ENCODE measurements at places on chromosomes 11 and 22.

DNA sequence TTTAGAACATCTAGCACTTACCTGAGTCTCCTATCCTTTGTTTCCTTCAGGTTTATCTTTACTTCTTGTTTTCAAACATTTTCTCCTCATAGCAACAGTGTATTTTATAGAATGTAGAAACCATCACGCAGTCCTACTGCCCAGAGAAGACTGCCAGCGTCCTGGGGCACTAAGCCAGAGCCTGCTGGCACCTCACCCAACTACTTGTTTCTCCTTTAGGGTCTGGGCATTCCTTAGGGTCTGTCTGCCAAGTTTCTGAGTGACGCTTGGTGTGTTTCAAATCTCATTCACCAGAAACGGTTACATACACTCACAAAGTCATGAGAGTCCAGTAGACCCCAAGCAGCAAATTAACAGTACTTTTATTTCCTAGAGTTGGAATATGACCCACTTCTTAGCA, 49.6 kb upstream of the SLC25A1 start:
- no peak for DNase-seq

DNA sequence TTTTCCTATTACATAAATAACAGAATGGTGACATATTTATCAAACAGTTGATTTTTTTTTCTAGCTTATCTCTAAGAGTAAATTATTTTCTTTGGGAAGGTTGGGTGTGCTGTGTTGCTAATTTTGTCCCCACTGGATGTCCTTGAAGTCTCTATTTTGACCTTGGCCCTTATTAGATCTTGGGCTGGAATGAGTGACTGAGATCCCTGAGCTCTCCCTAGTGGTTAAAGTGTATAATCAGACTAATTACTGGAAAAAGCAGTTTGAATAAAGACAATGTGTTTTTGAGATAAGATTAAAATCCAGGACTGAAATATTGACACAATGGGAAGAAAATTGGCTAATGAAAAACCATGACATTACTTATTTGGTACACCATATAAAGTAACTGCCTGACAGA, 56.1 kb downstream of the AASDHPPT start:
- DNase-seq, result peak; percentile 9

DNA sequence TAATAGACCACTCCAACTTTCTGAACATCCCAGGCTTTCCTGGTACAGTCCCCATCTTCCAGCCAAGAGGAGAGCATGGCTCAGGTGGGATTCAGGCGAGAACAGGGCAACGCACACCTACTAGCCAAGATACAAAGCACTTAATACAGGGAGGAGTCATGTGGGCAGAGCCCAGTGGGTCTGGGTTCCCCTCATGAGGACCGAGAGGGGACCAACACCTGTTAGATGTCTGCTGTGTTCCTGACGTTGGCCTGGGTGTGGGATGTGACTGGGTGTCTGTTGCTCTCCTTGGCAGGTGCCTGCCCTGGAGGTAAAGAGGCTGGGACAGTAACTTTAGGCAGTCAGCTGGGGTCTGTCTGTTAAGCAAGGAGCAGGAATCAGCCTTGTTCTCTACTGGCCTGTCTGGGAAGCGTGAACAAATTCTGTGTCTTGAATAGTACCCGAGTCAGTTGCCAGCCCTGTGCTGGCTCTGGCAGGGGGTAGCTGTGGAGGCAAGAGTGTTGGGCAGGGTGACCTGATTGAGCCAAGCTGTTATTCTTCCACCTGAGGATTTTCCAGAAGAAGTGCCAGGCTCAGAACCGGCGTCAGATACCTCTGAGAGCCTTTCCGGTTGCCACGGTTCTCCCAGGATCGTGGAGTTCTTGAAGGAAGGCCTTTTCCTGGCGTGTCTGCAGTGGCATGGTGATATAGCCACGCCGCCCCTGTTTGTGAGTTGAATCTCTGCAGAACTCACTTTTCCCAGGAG, 56.3 kb downstream of the BCR start:
- no peak for DNase-seq

DNA sequence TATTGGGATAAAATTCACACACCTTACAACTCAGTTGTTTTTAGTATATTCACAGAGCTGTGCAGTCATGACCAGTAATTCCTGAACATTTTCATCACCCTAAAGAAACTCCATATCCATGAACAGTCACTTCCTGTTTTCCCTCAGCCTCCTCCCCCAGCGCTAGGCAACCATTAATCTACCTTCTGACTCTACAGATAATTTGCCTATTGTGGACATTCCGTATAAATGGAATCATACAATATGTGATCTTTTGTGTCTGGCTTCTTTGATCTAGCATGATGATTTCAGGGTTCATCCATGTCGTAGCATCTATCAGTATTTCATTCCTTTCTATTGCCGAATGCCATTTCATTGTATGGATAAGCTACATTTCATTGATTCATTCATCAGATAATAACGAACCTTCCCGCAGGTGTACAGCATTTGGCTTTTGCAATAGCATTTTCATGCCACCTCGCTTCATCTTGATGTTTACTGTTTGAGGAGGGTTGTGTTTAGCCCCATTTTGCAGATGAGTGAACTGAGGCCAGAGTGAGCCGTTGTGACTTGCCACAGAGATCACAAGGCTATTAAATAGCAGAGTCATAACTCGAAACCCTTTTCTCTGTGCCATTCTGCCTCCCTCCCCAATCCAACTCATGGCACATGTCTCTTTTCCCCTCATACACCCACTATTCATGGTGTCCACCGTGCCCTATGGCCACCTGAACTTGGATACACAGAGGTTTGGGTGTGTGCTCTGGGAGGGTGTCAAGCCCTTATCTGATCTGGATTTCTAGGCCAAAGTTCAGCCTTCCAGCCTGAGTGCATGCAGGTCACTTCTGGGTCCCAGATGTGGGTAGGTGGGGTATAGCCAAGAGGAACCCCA, 11.1 kb upstream of the MYH9 start:
- no peak for DNase-seq

DNA sequence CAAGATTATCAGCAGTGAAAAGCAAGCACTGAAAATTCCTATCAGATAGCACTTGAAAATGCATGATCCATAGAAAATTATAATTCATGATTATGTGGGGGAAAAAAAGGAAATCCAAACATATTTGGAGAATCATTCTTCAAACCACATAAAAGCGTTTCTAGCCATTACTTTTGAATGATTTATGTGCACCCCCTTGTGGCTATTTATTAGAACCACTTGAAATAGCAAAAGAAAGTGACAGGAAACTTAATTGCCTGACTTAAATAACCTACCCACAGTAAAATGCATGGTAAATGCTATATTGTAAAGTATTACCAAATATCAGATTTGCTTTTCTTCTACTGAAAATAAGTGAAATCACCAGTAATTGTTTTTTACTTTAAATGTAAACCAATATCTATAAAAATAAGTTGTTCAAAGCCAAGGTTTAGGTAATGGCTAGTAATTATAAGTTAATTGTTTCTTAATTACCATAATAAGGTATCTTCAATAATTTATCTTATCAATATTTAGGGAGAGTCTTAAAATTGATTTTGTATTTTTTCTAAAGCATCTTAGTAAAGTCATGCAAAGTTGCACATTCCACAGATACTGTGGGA, 168.5 kb downstream of the ARHGAP42 start:
- peak; percentile 71 for DNase-seq

GRCh38 chr22:19962909-19963806, 21.5 kb upstream of the TXNRD2 start:
- no peak for DNase-seq

GRCh38 chr22:18156878-18157713, 7.1 kb downstream of the USP18 start:
- DNase-seq, result peak; percentile 70

DNA sequence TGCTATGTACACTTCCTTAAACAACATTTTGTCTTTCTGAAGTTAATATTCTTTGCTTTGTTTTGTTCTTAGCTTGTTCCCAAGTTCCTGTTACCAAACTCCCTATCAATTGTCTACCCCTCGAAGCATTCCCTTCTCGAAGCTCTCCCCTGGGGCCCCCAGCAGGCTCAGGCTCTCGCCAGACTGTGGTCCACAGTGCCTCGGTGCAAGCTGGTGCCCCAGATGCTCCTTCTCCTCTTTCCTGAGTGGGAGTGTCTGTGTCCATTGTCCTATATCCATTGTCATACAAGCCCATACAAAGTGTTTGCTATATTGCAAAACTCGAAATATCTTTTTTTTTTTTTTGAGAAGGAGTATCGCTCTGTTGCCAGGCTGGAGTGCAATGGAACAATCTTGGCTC, 51.7 kb upstream of the RTL6 start:
- DNase-seq, result no peak

DNA sequence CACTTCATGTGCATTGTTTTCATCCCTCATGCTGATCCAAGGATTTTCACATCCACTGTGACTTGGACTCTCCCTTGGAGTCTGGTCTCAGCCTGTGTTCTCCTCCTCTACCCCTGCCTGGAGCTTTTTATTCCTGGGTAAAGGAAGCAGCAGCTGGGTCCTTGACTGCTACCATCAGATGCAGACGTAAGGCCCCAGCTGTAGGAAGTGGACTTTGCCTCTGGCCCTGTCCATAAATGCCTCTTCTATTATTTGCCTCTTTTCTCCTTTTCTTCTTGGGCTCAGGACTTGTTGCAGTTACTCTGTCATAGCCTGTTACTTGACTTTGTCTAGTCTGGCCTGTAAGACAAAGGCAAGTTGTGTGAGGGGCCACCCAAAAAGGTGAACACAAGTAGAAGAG, 303.8 kb downstream of the NXPE2 start:
- DNase-seq, result no peak

DNA sequence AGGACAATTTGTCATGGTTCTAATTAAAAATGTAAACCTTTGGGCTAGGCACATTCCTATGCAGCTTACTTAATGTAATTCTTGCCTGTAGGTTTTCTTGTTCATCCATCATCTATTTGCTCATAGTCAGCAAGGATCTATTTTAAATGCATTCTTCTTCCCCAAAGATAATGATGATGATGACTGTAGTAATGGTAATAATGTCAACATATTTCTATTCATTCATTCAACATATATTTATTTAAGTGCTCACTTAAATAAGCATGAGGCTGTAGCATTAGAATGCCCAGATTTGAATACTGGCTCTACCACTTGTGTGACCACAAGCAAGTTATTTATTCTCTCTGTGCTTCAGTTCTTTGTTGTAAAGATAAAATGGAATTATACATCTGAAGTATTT, 169.6 kb upstream of the SYN3 start:
- no peak for DNase-seq

- DNase-seq, result no peak
These were observed 35.6 kb downstream of the DKK3 start for GRCh38 chr11:11972730-11973341.

- no peak for DNase-seq
These were observed 759.4 kb downstream of the OPCML start for GRCh38 chr11:132772703-132773545.

DNA sequence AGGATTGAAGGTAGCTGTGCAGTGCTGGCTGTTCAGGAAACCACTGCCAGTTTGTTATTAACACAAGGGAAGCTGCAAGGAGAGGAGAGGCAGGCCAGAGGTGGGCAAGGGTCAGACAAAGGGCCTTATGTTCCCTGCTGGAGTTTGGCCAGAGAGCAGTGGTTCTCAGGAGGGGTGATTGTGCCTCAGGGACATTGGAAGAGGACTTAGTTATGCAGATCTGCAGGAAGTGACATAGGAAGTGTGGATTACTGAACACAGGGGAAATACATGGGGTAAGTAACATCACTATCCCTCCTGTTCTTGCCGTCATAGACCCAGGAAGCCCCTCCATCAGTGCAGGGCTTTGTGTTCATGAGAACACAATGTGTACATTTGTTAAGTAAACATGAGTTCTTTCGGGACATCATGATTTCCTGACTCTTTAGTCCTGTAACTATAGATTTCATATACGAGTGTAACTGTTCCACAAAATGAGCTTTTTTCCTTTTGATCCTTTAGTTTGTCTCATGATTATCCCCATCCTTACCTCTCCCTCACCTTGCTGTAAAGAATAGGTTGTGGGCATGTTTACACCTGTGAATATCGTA, 5.9 kb downstream of the SRRD start:
- DNase-seq, result no peak

GRCh38 chr11:20158597-20159257, 1.5 kb downstream of the DBX1 start:
- DNase-seq, result no peak

- no peak for DNase-seq
These were observed 960 bp downstream of the TSSC4 start for GRCh38 chr11:2401436-2401984.

DNA sequence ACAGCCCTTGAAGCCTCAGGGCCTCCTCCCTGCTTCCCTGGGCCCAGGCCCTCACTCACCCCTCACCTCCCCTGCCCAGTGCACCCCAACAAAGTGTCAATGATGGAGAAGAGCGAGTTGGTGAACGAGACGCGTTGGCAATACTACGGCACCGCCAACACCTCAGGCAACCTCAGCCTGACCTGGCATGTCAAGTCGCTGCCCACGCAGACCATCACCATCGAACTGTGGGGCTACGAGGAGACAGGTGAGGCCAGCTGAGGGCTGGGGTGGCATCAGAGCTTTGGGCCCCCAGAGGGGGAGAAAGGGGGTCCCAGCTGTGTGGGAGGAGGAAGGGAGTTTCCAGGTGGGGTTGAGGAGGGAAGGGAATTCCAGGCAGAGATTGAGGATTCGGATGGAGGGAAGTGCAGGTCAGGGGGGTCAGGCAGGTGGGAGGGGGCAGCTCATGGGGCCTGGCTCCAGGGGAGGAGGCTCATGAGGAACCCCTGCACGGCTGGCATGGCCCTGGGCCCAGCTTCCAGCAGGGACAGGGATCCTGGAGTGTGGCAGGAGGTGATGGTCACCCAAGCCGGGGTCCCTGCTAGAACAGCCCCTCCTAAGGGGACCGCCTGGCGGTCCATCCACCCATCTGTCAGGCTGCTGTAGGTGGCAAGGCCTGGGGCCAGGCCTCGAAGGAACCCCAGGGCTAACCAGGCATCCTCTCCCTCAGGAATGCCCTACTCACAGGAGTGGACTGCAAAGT, 2.9 kb downstream of the SUSD2 start:
- DNase-seq, result no peak

- DNase-seq, result no peak
These were observed 167.0 kb downstream of the DSCAML1 start for GRCh38 chr11:117629891-117630538.

GRCh38 chr22:48607901-48608662, 1219.6 kb downstream of the BRD1 start:
- DNase-seq, result no peak

DNA sequence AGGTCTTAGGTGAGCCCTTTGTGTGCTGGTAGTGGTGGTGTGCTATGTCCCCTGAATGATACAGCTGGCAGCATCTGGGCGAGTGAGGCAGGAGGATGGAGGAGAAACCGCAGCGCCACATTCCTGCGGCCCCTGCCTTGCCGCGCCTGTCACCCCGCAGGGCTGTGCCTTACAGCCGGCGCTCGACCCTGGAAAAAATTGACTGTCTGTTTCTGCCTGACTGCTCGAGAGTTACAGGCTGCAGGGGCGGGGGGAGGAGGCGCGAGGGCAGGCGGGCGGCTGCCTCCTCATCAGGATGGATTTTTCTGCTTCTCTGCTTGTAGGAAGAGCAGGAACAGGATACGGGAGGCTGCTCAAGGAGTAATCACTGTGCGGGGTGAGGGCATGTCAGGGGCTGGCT, 443.4 kb downstream of the MIAT start:
- no peak for DNase-seq
